ENCODE measurements at places on chromosomes 3 and 15.

DNA sequence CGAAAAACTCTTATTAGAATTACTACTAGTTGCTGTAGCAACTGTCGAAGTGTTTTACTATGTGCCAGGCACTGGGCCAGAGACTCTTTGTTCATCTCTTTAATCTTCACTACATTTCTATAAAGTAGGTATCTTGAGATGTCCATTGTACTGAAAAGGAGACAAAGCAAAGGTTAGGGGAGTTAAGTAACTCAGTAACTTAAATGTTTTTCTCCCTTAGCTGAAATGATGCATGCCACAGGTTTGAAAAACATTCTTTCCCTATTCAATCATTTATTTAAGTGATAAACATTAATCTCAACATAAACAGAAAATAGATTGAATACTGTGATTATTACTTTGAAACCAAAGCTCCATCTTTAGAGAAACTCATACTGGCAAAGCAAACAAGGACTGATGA is 776.2 kb downstream of the FHIT start:
- no peak for DNase-seq

- no peak for DNase-seq
Observed at GRCh38 chr15:66161108-66161507, 92.4 kb downstream of the MEGF11 start.

DNA sequence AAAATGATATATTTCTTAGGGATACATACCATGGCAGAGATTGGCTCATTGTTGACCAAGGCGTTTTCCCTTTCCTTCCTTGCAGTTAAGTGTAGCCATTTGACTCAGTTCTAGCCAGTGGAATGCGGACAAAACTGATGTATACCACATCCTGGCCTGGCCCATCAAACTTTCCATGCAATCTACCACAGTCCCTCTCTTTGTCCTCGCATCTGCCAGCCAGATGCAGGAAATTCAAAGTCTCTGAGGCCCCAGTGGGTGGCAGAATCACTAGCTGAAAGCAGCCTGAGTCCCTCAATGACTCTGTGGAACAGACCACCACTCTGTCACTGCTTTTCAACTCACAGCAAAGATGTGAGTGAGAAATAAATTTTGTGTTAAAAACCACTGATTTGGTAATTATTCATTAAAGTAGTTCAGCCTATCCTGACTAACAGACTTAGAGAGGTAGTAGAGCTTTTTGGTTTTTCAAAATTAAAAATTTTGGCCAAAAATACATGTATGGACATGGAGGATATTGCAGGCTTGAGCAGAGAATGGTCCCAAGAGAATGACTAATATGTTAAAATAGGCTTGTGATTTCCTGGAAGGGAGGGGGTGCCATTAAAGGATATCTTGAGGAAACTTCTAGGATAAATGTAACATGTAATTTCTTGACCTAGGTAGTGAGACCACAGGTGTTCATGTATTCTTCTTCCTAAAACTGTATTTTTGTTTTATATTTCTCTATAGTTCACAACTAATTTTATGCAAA is 10.9 kb downstream of the LRRFIP2 start:
- no peak for DNase-seq

- no peak for DNase-seq
Observed at GRCh38 chr3:134807189-134807588, 12.1 kb downstream of the EPHB1 start.

DNA sequence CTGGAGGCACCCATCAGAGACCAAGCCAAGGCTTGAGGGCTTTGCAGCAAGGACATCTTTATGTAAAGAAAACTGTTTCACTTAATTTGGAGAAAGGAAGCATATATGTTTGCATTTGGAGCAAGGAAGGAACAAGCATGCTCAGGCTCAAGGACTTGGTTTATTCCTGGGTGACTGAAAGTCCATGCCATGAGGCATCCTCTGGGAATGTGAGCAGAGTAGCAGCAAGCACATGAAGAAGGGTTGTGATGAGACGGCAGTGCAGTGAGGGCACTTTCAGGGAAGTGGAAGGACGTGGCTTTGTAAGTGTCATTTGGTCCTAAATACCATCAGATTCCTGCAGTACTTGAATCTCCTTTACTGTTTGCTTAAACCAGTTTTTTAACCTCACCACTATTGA is 26.8 kb downstream of the POLG start:
- no peak for DNase-seq

DNA sequence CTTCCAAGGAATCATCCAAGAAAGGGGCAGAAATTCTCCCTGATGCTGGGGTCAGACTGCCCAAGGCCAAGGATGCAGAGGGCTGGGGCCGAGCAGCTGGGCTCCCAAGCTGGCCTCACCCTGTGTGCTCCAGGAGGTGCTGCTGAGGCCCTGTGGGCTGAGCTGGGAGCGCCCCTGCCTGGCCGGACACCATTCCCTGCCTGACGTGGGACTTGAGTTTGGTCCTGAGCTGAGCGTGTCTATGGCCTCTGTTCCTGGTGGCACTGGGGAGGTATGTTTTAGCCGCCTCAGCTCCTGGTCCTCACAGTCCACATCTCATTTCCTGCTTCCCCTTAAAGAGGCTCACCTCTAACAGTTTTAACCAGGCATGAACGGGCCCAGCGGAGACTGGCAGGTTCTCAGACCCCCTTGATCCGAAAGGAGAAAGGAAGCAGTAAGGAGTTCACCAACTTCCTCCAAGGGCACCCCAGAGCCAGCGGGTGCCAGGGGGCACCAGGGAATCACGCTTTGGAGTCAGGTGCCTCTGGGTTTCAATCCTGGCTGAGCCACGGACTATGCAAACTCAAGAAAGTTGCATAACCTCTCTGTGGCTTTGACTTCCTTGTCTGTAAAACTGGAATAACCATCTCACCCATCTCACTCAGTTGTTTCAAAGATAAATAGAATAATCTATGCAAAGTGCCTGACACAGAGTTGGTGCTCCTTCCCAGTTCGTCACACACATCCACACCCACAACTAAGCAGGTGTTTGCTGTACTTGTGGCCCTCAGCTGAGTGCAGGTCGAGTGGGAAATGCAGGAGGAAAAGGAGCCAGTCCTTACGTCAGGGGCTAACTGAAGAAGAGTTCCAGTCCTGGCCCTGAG is 48.6 kb downstream of the SLC12A8 start:
- peak; percentile 27 for DNase-seq

DNA sequence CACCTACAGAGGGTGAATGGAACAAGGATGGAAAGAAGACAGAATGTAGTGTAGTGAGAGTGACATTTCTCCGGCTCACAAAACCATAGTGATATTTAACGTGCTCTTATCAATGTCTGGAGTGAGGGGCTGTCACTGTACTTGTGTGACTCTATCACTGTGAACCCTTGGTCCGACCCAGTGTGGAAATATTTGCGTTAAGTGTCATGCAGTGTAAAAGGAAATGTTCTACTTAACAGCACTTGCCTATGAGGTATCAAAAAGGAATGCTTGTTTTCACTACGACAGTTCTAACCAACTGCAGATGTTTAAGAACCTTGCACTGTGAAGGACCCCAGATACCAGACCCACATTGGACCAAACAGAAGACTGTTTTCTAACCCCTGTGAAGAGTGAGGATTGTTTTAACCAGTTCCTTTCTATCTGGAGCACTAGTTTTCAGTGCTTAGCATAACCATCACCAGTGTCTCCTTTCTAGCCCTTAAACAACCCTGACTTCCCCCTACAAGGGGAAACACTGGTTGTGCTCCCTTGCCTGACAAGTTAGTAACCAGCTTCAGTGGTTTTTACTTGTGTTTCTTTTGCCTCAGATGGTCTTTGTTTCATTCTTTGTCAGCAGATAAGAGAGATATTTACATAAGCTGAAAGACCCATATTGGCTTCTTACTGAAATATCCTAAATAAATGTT is 144.7 kb upstream of the ABHD17C start:
- no peak for DNase-seq

DNA sequence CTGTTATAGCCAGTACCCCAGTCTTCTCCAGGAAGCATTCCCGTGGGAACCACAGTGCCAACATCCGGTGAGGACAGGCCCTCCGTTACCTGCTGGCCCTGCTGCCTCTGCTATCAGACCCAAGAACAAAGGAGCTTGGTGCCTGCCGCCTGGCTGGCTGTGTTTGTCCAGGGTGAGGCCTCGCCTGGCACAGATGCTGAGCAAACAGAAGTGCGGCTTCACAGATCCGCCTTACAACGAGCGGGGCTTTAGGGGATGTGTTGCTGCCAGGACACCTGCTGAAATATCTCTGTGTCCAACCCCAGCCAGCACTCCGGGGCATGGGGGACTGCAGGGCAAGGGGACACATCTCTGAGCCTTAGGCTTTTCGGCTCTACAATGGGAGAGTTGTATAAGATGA is 2.2 kb upstream of the EPHB3 start:
- no peak for DNase-seq

DNA sequence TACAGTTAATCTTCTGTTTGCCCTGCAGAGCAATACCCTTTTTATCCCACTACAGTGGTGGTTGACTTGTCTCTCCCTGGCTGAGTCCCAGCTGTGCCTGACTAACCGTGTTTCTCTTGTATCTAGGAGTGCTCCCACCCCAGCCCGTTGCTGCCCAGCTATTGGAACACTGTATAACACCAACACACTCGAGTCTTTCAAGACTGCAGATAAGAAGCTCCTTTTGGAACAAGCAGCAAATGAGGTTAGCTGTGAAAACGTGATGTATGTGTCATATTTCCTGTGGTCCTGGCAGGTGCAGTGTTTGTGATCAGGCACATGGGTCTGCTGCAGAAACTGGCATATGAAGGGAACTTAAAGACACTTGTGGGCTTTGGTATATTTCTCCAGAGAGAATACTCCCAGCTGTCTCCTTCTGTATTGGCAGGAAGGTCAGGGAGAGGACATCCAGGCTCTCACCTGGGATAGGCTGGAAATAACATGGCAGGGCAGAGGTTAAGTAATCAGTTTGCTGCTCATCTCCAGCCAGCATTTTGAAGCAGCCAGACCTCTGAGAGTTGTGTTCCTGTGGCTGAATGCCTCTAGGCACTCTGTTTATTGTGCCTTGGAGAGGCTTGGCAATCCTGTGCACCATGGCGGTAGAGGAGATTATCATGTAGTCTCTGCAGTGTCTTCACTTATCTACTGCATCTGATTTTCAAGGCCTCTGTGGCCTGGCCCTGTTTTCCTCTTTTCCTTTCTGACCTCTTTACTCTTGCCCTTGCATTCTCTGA is 34.8 kb downstream of the ATG7 start:
- DNase-seq, result no peak

GRCh38 chr15:43793647-43794046 is 1.5 kb downstream of the SERF2 start:
- no peak for DNase-seq

DNA sequence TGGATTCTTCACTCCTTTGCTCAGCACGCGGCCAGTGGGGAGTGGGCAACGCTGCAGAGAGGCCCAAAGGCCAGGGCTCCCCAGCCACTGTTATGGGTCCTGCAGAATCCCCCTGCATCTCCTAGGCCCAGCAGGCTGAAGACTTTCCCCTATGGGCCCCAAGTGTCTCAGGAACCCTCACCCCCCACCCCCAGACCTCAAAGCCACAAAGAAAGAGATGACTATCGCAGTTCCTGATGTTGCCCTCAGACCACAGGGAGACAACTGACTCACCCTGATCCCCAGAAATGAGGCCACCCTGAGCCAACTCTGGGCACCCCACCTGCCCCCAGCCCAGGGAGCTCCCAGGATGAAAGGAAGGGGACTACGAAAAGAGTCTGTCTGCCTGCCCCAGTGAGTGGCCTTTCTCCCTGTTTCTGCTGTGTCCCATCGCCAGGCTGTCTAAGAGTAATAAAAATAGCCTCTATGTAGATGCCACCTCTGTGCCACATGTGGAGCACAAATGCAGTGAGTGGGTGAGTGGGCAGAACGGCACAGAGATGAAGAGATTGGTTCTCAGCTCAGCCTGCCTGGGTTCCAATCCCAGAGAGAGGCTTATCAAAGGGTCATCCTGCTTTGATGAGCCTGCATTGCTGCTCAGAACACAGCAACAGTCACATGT is 283.0 kb downstream of the UACA start:
- DNase-seq, result no peak

DNA sequence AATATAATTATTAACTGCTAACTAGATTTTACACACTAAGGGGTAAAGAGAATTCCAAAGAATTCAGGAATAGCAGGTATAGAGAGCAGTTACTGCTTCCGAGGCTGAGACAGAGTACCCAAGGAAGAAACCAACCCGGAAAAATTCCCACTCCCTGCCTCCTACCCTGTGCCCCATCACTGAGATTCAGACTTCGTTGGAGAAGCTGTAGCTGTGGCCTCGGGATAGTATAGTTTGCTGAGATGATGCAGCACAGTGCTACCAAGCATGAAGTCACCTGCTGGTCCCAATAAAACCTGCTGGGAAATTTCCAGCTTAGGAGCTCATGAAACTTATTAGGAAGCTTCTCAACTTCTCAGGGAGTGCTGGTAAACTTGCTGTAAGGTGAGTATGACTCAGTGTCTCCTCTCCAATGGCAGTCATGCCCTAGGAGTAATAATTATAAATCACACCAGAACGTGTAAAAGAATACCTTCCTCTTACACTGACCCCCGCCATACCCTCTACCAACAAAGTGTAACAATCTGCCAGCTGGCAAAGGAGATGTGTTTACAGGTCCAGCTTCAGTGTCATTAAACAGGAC is 215.2 kb upstream of the ROBO2 start:
- no peak for DNase-seq

- DNase-seq, result no peak
Observed at GRCh38 chr3:159850481-159850880, 138.2 kb upstream of the IL12A start.

- no peak for DNase-seq
Observed at GRCh38 chr15:77476995-77477394, 56.3 kb downstream of the HMG20A start.

- DNase-seq, result no peak
Observed at GRCh38 chr3:194322678-194323211, 28.4 kb downstream of the CPN2 start.

GRCh38 chr3:53161820-53162671 is 1.0 kb downstream of the PRKCD start:
- no peak for DNase-seq

DNA sequence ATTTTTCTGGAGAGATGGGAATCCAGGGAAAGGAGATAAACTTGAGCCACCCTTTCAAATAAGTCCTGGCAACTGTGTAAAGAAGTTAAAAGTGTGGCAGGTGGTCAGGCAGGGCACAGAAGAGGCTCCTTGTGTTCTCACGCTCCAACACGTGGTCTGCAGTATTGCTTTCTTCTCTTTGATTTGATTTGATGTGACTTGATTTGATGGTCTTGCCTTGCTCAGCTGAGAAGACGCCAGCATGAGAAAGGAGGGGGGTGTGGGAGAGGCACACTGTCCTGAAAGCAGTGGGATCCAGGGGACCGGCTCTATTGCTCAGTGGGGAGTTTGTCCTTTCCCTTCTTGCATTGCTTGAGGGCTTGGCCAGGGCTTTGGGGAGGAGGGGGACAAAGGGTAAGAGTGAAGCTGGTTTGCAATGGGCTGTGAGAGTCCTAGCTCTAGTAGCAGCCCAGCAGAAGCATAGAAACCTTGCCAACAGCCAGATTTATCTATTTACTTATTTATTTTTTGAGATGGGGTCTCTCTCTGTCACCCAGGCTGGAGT is 25.7 kb upstream of the NEO1 start:
- DNase-seq, result no peak

All from SIG-M5 (cell line).